Fibroblast of lung (primary cell): ENCODE measurements at places on chromosomes 2 and 18.
A peak's percentile ranks its signal among the peaks of the same experiment; 100 is the strongest.

DNA sequence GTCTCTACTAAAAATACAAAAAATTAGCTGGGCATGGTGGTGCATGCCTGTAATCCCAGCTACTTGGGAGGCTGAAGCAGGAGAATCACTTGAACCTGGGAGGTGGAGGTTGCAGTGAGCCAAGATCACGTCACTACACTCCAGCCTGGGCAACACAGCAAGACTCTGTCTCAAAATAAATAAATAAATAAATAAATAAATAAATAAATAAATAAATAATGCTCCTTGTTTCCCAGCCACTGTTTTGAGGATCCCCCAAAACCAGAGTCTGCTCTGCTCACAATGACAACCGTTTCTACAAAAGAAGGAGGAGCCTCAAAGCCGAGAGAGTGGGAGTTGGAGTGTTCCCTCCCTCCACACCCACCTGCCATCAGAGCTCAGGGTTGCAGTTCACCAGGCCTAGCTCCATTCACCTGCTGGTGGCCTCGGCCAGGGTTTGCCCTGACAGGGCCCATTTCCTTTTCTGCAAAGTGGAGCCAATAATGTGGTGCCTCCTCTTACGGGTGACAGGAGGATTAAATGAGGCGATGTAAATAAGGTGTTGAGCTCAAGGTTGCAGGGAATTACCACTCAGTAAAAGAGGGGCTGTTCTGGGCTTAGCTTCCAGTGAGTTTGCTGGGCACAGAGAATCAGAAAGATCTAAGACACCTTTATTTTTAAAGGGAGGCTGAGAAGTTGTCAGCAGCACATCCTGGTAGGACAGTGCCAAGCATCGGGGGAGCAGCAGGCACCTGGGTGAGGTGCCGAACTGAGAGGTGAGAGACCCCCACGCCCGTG lies 25.5 kb downstream of the CRACDL start:
- DNase-seq: no peak

GRCh38 chr2:85583667-85584353 lies 421 bp upstream of the VAMP5 start:
- DNase-seq: no peak

DNA sequence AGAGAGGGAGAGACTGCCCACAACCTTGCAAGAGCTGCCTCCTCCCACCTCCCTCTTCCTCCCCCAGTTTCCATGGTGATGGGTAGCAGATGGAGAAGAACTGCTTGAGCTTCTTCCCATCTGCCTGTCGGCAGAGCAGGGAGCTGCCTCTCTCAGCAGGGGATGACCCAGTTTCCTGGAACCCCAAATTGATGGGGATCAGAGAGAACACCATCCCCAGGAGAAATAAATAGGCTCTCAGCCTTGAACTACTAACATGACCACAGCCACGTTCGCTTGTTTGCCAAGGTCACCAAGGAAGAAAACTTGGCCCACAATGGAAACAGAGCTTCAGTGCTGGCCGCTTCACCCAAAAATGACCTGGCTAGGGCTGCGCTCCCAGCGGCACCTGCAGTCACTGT lies 82.2 kb downstream of the ADD2 start:
- DNase-seq: no peak

DNA sequence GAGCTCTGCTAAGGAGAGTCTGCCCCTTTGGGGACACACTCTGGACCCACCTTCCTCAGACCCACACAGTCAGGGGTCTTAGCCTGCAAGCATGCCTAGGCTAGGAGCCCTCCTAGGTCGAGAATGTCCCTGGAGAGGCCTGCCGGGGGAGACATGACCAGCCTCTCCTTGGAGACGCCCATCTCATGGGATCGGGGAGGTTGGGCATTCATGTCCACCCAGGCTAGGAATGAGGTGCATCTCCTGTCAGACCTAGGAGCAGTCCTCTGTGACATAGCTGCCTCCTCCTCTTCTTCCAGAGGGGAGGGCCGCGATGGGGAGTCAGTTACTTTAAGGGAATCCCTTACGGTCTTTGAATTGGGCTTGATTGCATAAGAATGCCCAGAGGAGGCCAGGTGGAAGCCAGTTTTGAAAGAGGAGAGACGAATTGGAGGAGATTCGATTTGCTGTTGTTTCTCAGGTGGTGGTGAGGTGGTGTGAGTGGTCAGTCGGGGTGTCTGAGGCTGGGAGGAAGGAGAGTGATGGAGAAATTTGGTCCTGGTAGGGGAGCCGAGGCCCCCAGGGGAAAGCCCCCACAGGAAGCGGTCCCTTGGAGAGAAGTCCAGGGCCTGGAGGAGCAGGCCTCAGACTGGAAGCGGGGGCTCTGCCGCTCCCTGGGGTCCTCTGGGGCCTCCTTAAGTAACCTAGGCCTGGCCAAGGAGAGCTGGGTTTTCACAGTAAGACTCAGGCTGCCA lies 241.3 kb downstream of the DYSF start:
- DNase-seq: no peak

DNA sequence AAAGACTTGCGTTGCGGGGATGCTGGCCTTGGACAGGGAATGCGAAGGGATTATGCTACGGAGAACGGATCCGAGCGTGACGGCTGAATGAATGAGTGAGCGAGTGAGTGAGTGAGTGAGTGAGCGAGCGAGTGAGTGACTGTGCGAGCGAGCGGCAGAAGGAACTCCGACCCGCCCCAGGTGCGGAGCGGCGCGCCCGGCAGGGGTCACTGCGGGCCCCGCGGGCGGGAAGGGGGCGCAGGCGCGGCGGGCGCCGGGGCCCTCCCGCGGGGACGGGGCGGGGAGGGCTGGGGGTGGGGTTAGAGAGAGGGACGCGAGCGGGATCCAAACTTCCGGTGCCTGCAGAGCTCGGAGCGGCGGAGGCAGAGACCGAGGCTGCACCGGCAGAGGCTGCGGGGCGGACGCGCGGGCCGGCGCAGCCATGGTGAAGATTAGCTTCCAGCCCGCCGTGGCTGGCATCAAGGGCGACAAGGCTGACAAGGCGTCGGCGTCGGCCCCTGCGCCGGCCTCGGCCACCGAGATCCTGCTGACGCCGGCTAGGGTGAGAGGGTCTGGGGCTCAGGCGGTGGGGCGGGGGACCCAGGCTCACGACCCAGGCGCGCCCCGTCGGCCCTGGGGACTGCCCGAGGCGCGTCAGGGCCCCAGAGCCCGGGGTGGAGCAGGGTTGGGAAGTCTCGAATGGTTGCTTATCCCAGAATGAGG lies at the start of gene ITM2C:
Gene ITM2C (plus strand): TSS at position 338 of the 702 bp plus-strand sequence. CDS start 84 bp downstream, at position 422.
- peak; percentile 53 for DNase-seq
